Activated CD4-positive, alpha-beta memory T cell treated with anti-CD3 and anti-CD28 coated beads for 36 hours (primary cell): ENCODE measurements at places on chromosomes 16 and 17. TPM values are rescaled to one million over a fixed set of nuclear protein-coding genes. Genes with fewer than 3 reads are reported as not detected.

Gene KRTAP4-4
- total RNA-seq: not detected

DNA sequence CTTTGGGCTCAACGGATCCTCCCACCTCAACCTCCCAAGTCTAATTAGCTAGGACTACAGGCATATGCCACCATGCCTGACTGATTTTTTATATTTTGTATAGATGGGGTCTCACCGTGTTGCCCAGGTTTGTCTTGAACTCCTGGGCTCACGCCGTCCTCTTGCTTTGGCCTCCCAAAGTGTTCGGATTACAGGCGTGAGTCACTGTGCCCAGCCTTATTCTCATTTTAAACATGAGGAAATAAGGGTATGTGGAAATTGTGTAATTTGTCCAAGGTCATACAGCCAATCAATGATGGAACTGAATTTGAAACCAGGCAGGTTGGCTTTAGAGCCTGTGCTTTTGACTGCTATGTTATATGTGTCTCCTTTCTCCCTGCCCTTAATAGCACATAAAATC lies 27.4 kb upstream of the AQP8 start:
- DNase-seq: no peak

DNA sequence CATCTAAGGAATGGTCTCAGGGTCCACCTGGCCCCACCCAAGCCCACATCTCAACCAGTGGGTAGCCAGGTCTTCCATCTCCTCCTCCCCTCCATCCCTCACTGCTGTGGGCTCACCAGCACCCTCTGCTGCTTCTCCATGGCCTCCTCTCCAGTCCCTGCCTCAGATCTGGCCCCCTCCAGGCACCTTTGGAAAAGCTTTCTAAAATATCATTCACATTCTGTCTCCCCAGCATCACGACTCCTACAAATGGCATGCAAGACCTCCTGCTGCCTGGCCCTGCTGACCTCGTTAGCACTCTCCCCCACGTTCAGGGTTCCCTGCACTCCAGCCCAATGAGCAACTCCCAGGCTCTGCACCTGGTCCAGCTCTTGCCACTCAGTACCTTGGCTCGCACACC lies 13.7 kb downstream of the GLP2R start:
- DNase-seq: no peak

- DNase-seq: no peak
These were observed 95.3 kb upstream of the CRHR1 start for GRCh38 chr17:45688820-45689219.

GRCh38 chr17:41416479-41416878 lies 7.9 kb downstream of the KRT37 start:
- DNase-seq: no peak

Gene KRT37
- not detected for total RNA-seq

DNA sequence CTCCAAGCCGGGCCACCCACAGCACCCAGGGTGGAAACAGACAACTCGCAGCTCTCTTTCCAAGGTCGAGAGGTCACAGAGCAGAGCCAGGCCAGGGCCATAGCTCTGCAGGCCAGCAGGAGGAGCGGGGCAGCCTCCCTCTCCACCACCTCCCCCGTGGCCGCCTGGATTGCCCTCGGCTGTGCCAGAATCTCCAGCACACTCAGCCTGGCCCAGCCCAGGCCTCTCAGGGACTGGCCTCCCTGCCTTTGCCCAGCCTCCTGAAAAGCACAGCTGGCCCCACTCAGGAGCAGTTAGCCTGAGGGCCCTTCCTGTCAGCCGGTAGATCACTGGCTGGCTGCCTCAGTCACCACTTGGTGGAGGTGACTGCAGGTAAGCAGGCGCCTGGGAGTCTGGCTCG lies 85.8 kb upstream of the SEC14L1 start:
- DNase-seq: no peak

DNA sequence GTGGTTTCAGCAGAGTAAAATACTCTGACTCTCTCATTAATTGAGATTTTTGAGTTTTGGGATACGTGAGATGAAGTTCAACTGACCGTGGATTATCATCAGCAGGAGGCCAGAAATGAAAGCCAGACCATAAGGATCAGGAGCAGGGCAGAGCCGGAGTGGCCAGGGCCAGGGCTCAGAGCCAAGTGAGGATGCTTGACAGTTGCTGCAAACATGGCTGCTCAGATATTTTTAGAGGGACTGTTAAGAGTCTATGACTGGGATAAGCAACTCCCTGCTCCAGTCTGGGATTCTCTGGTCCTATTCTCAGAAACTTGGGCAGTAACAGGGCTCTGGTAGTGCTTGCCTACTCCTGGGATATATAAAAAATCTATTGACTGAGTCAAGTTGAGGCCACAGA lies 17.6 kb upstream of the CDH13 start:
- no peak for DNase-seq

DNA sequence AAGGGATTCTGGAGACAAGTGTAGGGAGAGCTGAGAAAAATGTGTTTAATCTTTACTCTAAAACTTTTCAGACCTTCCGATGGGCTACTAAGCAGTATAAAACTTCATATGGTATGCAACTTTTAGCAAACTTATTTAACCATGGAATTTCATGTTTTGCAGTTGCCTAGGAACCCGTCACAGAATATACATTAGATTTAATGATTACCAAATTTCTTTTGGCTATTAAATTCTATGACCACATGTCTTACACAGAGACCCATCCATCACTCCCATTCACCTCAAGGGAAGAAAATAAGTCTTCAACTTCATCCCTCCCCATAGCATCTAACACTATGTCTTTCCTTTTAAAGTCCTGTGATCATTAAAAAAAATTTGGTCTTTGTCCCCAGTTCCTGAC lies 54.9 kb downstream of the HS3ST3A1 start:
- DNase-seq: no peak
